Muscle of arm (tissue), 14 donors: ENCODE measurements at places on chromosomes 13 and 19.

- no peak for DNase-seq
Observed at GRCh38 chr19:21559444-21559843, 54.0 kb downstream of the ZNF429 start.

DNA sequence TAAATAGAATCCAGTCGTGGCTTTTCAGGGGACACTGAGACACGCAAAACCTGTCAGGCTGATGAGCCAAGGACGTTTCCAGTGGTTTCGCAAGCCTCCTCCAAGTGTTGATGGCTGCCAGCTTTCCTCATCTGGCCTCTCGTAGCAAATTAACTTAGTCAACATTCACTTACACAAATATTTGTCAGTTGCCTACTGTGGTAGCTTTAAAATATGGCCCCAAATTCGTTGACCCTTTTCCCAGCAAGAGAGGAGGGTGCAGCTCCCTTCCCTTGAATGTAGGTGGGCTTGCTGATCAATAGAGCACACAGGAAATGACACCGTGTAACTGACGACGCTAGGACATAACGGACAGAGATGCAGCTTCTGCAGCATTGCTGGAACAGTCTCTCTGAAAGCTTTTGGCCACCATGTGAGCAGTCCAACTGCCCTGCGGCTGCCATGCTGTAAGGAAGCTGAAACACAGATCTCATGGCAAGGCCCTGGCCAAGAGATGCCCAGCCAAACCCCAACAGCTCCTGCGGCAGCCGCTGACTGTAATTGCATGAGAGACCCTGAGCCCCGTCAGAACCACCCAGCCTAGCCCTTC, 5.5 kb upstream of the RANBP3 start:
- no peak for DNase-seq

GRCh38 chr19:29860492-29860891, 48.7 kb downstream of the CCNE1 start:
- DNase-seq, result no peak

GRCh38 chr13:50912851-50913250, 3.3 kb downstream of the RNASEH2B start:
- no peak for DNase-seq

DNA sequence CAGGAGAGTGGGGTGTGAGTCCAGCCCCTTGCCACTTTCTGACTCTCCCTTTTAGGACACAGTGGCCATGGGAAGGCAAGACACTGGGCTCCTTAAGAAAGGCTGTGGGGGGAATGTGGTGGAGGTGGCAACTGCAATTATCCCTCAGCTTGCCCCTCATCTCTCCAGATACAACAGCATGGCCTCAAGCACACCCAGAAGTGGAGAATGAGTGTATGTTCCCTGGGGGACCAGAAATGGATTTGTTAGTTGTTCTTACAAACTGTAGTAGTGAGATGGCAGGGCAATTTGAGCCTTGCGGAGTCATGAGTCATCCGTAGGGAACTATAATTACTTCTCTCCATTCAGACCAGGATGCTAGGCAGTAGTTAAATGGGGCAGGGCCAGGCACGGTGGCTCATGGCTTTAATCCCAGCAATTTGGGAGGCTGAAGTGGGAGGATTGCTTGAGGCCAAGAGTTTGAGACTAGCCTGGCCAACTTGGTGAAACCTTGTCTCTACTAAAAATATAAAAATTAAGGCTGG, 25.6 kb upstream of the CXCL17 start:
- DNase-seq, result no peak

GRCh38 chr13:99301913-99302636, 5.1 kb downstream of the GPR183 start:
- no peak for DNase-seq

- DNase-seq, result no peak
Observed at GRCh38 chr13:25678398-25678797, 306.6 kb downstream of the ATP8A2 start.

GRCh38 chr13:102935896-102936321, 90.1 kb downstream of the ERCC5 start:
- DNase-seq, result no peak

GRCh38 chr13:33244907-33245287, 40.7 kb downstream of the STARD13 start:
- DNase-seq, result no peak

DNA sequence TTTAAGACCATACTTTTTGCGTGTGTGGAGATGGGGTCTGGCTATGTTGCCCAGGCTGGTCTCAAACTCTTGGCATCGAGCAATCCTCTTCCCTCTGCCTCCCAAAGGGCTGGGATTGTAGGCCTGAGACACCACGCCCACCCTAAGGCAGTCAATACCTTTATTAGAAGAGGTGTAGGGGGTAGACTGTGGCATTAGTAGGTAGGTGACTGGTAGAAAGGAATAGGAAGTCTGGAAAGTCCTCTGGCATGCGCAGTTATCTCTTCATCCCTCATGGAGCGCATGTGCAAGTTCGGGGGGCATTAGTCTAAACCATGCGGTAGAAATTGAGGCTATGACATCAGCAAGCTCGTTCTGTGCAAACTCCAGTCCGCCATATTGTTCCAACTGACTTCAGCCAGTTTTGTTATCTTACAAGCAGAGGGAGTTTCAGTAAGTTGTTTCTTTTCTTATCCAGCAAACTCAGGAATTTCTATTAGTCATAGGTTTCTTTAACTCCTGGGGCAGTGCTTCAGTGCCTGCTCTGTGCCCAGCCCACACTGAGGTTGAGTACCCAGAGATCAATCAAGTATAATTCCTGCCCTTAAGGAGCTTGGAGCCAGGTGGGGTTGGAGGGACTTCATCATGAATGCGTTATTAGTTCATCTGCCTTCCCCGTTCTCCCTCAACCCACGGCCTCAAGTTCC, 7.3 kb upstream of the RANBP3 start:
- no peak for DNase-seq

- DNase-seq, result no peak
Observed at GRCh38 chr13:43348397-43348796, 325.0 kb downstream of the DNAJC15 start.

- DNase-seq, result peak; percentile 5
Observed at GRCh38 chr13:42076309-42076713, 27.9 kb downstream of the DGKH start.

DNA sequence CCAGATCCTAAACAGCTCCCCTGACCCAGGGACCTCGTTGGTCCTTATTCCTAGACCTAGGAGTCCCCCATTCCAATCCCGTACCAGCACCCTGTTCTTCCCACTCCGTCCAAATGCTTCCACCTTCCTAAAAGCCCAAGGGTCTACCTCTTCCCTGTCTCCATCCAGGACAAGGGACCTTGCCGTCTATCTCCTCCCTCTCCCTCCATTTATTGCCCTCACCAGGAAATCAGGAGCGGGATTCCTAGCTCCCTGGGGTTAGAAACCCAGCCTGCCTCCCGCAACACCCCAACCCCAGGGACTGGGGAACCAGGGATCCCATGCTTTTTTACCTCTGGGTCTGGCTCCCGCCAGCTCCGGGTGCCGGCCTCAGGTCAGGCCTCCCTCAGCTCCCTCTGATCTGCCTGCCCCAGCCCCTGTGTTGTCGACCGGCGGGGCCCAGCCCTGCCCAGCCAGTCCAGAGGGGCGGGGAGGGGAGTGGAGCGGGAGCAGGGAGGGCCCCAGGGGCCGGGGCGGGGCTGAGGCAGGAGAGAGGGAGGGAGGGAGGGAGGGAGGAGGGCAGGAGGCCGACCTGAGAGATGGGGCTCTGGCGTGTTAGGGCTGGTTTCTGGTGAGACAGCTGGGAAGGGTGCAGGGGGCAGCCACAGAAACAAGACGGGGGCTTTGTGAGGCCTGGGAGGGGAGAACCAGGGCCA, at the start of gene B3GNT8:
TSS of gene B3GNT8 (minus strand) at position 423 of the 695 bp plus-strand sequence. CDS start 596 bp downstream, outside the sequence.
- peak; percentile 63 for DNase-seq

DNA sequence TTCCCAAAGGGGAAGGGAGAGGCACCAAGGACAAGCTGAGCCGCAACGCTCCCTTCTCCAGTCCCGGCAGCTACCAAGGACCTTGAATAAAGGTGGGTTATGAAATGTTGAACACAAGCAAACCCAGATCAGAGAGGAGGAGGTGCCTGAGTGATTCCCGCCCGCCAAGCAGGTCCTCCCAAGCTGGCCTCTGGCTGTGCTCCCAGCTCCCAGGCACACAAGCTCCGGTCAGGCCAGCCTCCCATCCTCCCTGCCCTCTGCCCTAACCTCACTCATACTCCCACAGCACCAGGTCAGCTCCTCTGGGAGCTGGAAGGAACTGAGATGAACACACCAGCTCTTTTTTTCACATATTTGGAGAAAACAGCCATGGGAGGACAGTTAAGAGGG, 3.7 kb downstream of the NAPA start:
- no peak for DNase-seq
